ENCODE measurements at places on chromosomes 5 and 9.

DNA sequence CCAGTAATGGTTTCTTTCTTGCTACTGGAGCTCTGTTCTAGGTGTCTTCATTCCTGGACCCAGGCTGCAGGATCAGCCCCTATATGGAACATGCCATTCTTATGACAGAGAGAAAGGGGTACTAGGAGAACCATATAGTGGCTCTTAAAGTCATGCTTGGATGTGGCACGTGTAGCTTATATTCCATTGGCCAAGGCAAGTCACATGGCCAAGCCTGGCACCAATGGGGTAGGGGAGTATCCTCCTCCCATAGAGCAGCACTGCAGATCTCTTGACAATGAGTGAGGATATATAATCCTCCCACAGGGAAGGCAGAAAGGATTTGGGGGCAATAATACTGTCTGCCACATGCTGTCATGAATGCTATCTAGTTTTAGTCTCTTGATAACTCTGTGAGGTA, 193.3 kb downstream of the PALM2AKAP2 start:
- DNase-seq = no peak

DNA sequence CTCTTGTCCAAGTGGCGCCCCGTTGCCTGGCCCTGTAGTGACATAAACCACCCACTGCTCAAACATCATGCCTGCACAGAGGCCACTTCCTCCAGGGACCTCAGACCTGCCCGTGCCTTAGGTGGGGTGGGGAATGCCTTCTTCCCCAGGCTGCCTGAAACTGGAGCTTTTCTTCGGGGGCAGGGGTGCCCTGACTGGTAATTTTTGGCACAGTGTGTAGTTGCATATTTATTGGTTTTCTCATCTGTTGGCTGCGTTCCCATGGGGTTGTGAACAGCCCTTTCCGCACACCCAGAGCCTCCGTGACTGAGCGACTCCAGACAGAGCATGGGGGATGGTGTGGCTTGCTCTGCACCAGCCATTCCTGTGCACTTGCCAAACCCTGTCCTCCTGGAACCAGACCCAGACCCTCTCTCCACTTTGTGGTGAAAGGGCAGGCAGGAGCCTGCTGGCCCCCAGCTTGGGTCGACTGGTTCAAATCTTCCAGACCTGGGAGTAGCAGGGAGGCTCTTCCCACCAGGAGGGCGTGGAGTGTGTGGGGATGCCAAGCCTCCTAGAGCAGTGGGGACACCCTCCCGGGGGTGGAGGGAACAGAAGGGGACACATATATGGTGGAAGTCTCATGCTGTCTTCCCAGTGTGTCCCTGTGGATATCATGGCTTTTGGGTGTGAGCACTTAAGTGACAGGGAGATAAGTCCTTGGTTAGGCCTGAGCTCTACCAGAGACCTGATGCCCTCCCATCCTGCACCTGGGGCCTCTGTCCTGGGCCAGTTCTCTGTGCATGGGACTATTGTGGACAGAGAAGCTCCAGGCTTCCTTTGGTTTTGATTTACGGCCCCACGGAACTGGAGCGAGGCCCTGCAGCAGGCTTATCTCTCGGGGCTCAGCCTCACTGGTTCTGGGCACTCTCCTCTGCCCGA, 39.6 kb downstream of the WNK2 start:
- no peak for DNase-seq

DNA sequence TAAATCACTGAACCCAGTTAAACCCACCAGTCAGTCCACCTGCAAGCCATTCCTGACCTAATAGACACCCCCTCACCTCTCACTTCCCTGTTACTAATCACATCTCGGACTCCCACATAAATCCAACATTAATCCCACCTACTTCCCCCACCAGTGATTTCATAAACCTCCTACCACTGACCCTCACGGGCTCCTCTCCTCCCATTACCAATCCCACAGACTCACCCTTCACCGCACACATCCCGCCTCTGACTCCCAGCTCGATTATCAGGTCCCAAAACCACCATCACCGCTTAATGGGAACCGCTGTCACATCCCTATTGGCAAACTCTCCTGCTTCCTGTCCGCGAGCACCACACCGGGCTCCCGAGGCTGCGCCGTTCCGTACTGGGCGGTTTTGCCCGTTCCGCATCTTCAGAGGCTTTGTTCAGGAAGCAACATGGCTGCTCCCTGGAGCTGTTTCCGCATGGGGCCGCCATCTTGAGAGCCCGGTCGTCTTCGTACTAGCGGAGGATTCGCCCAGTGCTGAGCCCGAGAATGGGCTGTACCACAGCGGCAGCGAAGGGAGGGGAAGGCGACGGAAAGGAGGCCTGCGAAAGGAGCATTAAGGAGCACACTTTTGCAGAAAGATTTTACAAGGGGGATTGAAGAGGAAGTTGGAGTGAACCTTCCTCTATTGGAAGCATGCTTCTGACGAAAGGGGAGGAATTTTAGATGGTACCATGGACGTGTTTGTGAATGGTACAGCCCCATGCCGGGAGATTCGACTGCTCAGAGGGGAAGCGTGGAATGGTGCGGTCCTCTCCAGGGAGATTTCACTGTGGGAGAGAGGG, at the start of gene ZNF300:
Gene ZNF300, minus strand, starts transcription at position 502 of the 833 bp plus-strand sequence. CDS start 1,825 bp downstream, outside the sequence.
- no peak for DNase-seq

- no peak for DNase-seq
These were observed 2.9 kb downstream of the IPPK start for GRCh38 chr9:92666912-92667532.

DNA sequence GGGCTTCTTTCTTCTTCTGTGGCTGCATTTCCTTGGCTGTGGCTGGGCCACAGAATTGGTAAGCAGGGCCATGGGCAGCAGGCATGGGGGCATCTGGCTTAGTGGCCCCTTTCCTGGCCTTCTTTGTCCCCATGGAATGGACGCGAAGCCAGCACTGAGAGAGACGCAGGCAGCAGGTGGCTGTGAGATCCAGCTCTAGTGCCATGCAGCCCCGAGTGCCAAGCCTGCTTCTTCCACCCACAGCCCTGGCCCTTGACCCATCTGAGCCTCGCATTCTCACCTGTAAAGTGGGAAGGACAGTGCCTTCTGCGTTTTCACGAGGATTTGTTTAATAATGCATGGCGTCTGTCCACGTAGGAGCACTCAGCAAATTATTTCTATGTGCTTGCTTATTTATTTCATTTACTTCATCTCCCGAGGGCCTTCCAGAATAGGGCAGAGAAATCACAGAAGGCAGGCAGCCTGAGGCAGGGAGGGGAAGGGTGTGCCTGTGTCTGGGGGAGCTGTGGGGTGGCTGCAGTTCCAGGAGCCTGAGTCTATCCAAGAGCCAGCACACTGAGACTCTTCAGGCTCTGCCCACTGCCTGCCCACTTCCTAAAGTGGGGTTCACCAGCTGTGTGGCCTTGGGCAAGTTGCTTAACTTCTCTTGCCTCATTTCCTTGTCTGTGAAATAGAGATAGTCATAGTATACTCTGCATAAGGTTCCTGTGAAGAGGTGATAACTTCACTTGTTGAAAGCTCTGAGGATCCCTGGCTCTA, 55.2 kb downstream of the NTNG2 start:
- no peak for DNase-seq

- no peak for DNase-seq
These were observed 37.3 kb downstream of the ARHGEF28 start for GRCh38 chr5:73663161-73663859.

DNA sequence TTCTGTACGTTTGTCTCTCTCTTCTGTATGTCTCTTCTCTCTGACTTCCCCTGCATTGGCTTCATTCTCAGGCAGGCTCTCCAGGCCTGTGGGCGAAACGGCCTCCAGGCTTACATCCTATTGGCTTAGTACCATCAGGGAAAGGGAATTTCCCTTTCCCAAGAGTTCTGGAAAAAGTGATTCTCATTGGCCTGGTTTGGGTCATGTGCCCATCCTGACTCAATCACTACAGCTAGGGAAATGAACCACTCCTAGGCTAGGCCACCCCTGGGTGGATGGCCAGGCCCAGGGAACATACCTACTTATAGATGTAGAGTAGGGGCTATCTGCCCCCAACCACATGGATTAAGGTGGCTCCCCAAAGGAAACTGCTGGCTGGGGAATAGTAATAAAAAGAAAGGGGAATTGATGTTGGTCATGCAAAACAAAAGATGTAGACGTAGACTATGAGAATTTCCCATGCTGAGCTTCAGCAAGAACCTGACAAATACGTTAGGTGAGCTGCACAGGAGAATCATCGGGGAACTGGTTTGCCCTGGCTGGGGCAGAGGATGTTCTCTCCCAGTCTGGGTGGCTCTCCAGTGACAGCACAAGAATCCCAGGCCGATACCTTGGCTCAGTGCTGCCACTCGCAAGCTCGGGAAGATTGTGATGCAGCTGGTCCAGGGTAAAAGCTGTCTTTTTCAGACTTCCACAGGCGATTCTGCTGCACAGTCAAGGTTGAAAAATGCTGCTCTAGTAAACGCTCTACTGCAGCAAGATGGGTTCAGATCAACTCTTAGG, 3.7 kb upstream of the EGR1 start:
- DNase-seq = no peak

DNA sequence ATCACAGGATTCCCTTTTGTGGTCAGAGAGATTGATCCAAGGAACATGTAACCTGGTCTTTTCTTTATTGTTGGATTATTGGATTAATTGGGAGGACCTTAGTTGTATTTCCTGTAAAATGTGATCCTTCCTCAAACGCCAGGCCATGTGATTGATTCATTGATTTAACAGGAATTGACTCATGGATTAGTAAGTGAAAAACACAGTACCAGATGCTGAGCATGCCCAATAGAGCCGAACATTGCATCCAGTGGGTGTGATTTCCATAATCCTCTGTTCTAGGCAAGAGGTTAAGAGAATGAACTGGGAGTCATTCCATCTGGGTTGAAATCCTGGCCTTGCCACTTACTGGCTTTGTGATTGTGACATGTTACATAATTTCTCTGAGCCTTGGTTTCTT, 522.3 kb downstream of the MAT2B start:
- no peak for DNase-seq

DNA sequence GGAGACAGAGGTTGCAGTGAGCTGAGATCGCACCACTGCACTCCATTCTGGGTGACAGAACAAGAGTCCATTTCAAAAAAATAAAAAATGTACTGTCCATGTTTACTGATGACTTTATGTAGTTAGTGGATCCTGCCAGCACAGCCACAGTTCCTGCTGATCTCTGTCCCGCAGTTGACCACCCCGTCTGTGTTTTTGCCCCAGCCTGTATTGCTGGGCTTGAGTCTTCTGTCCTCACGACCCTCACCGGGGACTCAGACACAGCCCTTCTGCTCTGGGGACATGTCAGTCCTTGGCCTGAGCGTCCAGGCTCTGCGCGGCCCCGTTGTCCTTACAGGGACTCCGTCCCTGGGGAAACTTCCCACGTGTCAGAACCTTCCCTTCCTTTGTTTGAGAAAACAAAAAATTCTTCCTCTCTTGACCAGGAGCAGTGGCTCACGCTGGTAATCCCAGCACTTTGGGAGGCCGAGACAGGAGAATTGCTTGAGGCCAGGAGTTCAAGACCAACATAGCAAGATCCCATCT, 14.5 kb downstream of the SURF6 start:
- no peak for DNase-seq

DNA sequence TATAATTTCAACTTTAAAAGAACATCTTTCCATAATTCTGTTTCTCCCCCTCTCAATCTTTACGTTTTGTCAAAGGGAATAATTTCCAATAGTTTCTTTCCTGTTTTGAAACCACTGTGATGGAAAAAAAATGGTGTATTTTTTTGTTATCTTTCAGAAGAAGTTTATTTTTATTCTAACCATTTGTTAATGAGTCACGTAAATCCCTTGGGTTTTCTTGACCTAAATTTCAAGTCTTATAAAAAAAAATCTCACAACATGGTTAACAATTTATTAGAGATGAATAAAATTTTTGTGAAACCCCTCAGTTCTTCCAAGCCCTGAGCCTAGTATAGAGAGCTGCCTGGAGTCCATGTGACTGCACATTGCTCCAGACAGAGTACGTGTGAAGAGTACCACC, 106.1 kb upstream of the FBXL17 start:
- no peak for DNase-seq

DNA sequence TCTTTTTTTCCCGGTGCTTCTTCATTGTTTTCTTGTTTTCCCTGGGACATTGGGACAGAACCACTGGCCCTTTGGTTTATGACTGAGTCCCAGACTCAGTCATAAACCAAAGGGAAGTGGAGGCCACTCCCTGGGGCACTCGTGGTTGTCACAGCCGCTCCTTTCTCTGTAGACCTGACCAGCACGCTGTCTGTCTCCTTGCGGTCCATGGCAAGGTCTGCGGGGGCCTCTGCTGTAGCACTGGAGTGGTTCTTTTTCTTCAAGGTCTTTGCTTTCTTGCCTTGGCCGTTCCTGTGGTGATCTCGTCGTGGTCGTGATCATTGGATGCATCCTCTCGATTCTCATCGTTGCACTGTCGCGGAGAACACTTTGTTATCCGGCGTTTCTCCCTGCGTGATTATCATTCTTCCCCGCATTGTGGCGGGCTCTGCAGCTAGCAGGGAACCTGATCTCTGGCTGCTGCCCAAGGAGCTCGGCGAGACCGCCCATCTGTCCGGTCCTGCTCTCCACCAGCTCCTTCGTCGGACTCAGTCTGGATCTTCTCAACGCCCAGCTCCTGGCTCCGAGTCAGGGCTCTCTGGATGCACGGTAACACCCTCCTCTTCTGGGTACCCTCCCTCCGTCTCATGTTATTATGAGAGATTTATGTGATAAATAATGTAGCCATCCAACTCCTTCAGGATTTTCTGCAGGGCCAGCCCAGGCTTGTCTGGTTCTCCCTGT, 43.5 kb upstream of the MPDZ start:
- DNase-seq = no peak

DNA sequence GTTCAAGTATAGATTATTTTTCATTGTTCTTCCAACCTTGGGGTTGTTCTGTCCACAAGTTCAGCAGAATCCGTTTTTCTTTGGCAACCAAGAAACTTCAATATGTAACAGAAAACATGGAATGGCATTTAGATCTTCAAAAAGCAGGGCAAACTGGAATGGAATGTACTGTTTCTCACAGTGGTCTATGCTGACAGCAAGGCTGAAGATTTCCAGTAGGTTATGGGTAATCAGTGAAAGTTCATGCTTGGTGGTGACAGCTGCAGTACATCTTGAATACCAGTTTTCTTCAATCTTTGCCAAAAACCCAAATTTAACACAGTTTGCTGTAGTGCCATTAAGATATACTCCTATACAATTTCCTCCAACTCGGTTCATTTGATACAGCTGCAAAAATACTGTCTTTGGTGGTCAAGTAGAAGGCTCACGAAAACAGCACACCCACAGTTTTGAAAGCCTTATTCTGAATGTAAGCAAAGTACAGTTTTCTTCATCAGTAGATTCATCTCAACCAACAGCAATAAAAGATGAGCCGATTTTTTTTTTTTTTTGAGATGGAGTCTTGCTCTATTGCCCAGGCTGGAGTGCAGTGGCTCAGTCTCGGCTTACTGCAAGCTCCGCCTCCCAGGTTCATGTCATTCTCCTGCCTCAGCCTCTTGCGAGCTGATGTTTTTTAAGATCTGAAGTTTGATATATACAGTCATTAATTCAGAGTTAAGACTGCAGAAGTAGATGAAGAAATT, 4.9 kb downstream of the TRIM52 start:
- DNase-seq = no peak

GRCh38 chr9:68781928-68782327, 76.9 kb downstream of the PIP5K1B start:
- DNase-seq = no peak

DNA sequence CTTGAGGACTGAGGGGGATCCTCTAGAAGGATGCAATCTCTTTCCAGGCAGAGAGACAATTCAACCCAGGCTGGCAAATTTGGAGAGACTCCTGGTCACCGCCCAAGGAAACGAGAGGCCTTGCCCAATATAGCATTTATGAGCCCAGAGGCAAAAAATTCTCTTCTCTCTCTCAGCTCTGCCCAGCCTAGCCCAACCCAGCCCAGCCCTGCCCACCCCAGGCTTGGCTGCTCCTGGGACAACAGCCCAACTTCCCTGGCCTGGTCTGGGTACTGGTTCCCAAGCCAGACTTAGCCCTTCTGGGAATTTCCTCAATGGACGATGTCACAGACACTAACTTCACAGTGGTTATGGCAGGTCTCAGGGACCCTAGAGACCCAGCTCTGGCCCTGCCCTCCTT, 116.5 kb downstream of the PSD2 start:
- no peak for DNase-seq

All from stimulated activated CD4-positive, alpha-beta T cell treated with anti-CD3 and anti-CD28 coated beads, Interleukin-15, amount 100 ng/mL, for 1 hour (primary cell).